Erythroblast (primary cell): ENCODE measurements at places on chromosomes 5 and 9.

GRCh38 chr9:114198249-114199040, 43.1 kb downstream of the COL27A1 start:
- no peak for DNase-seq

DNA sequence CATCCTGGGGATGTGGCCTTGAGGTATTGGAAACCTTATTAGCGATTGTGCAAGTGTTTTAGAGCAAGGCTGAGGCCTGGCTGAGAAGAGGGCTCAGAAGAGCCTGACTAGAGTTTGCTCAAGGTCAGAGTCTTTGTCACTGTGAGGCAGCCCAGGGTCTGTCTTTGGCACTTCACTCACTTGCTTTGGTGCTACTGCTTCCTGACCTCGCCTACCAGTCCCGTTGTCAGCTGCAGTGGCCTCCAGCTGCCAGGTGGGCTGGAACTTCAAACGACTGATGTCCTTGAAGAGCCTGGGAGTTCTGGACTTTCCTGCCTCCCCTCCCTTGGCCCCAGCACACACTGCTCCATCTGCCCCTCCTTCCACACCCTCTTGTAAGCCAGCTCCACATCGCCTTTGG, 228.0 kb downstream of the SNX18 start:
- no peak for DNase-seq

DNA sequence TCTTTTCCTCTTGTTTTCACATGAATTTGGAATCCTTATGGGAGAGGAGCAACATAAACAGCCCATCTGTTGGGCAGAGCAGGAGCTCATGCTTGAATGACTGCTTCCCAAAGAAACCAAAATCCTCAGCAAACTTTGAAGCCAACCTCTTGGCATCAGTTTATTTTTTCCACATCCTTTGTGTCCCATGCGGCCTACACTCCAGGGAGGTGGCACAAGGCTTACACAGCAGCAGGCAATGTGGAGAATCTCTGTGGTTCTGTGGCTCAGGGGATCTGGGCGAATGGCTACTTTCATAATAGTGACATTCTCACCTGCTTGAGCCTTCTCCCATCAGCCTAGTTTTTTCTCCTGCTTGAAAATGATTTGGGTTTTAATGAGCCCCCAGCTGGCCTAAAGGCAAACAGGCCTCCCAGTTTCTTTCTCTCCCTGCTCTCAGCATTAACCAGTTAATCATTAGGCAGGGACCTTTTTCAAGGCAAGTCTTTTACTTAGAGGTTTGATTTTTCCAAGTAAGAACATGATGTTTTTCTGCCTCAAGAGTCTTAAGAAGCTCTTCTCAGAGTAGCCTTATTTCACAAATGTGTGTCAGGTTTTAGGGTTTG, 370.3 kb downstream of the ARHGEF28 start:
- DNase-seq, result no peak

- DNase-seq, result no peak
These were observed 256.3 kb upstream of the C9orf72 start for GRCh38 chr9:27829621-27830020.

DNA sequence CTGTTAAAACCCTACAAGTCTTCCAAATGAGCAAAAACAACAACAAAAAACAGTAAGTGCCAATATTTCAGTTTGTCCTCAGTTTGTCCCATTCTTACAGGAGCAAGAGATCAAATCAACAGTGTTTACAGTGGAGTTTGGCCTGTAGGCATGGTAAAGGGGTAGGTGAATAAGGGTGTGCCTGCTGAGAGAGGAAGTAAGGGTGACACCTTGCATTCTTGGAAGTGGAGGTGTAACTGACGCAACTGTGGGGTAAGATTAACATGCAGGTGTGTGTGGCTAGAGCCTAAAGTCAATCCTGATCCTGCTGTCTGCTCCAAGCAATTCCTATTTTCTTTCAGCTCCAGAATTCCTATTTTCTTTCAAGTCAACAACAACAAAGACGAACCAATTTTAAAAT, 43.4 kb downstream of the PFDN1 start:
- DNase-seq, result no peak

- DNase-seq, result peak; percentile 5
These were observed 197.9 kb upstream of the ADAMTS16 start for GRCh38 chr5:4941957-4942830.

- DNase-seq, result no peak
These were observed 8.2 kb downstream of the TMEM268 start for GRCh38 chr9:114619191-114619761.

GRCh38 chr5:117945258-117945657, 1043.1 kb downstream of the DTWD2 start:
- no peak for DNase-seq

- no peak for DNase-seq
These were observed 840.4 kb upstream of the WWC1 start for GRCh38 chr5:167451076-167451475.

DNA sequence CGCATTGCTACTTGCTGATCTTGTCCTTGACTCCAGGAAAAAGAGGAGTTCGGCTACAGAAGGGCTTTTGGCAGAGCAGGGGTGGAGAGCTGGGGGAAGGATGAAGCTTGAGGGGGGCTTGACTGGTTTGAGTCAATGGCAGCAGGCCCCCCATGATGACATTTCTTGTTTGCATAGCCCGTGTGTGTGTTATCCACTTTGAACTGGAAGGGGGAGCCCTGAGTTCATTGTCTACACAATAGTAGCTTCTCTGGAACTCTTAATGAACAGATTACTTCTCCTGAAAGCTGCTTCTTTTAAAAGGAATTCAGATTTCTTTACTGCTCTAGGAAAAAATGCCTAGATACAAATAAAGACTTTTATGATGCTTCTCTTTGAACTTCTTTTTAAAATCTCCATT, 2.3 kb downstream of the IFNB1 start:
- no peak for DNase-seq
